Stimulated activated CD8-positive, alpha-beta memory T cell treated with anti-CD3 and anti-CD28 coated beads, Interleukin-15, amount 100 ng/mL, for 4 hours (primary cell): ENCODE measurements at places on chromosomes 1 and 21.

- peak; percentile 20 for DNase-seq
Measured at GRCh38 chr1:233627376-233627775, 13.5 kb downstream of the KCNK1 start.

GRCh38 chr1:174008979-174009378 lies 13.2 kb downstream of the RC3H1 start:
- no peak for DNase-seq

DNA sequence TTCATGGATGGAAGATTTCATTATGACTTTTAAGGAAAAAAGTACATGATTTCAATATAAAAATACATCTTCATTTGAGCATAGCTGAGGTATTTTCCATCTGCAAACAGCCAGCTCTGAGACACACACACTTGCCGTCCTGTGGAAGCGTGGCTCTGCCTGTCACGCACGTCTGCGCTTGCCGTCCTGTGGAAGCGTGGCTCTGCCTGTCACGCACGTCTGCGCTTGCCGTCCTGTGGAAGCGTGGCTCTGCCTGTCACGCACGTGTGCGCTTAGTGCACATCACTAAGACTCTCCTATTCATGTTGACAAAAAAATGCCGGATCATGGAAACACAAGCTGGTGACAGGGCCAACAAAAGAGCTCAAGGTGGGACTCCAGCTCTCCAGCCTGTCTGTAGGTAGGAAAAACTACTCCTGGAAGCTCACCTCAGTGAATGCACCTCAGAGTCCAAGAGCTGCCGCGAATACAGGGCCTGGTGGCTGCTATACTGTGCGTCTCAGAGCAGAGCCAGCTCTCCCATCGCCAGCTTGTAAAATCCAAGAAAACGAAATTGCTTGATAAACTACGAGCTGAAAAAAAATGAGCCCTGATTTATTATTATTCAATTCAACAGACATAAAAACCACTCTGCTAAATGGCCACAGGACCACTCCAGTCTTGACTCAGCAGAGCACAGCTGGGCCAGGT lies 69.3 kb downstream of the SLC37A1 start:
- no peak for DNase-seq

DNA sequence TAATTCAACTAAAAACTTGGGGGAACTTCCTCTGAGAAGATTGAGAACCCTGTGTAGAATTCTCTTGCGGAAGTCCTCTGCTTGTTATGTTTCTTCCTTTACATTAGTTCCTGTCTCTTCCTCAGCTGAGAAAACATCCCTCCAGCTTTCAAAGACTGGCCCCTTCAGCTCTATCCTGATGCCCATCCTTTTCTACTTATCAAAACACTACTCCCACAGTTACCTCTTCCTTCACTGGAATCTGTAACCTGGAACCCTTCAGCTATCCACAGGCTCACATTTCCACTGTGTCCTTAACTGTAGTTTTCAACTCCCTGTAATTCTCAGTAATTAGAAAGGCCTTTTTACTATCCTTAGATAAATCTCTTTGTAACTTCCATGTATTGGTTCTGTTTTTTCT lies 6.0 kb upstream of the DEDD start:
- DNase-seq = no peak

DNA sequence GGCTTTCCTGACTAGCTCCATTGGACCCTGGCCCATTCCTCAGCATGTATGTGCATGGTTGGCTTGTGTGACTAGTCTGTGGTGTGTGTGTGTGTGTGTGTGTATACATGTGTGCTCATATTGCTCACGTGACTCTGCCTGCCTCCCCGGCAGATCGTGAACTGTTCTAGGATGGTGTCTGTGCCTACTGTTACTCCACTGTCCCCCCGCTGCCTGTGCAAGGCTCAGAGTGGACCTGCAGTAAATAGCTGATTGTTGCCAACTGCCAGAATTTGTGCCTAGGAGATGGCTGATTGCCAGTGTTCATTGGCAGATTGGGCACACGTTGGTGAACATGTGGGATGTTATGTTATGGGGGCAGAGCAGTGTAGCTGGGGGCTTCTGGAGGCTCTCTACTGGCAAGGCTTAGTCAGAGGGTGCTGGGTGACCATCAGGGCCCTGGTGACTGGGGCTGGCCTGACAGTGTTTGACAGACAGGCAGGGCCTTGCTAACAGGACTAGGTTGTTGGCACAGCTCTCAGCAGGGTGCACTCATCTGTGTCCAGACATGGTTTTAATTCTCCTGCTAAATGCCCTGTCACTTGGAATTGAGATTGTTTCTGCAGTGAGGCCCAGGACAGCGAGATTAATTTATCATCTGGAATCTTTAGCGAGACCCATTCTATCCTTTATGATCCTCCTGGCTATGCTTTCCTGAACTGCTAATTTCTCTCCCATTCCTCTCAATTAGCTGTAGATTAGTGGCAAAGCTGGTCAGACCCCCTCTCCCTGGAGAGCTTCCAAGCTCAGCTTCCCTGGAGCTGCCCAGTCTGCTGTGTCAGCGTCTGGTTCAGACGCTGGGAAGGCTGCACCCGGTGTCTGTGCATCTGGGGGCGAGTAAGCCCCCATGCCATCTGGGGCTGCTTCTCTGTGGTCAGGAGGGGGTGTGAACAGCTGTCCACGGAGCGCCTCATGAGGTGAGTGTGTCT lies 20.8 kb downstream of the SLC6A17 start:
- no peak for DNase-seq

- DNase-seq = no peak
Measured at GRCh38 chr1:232223183-232223708, 406.7 kb downstream of the SIPA1L2 start.

- no peak for DNase-seq
Measured at GRCh38 chr1:151455966-151456365, 3.3 kb downstream of the POGZ start.

- no peak for DNase-seq
Measured at GRCh38 chr1:9749361-9749760, 74.4 kb downstream of the CLSTN1 start.

DNA sequence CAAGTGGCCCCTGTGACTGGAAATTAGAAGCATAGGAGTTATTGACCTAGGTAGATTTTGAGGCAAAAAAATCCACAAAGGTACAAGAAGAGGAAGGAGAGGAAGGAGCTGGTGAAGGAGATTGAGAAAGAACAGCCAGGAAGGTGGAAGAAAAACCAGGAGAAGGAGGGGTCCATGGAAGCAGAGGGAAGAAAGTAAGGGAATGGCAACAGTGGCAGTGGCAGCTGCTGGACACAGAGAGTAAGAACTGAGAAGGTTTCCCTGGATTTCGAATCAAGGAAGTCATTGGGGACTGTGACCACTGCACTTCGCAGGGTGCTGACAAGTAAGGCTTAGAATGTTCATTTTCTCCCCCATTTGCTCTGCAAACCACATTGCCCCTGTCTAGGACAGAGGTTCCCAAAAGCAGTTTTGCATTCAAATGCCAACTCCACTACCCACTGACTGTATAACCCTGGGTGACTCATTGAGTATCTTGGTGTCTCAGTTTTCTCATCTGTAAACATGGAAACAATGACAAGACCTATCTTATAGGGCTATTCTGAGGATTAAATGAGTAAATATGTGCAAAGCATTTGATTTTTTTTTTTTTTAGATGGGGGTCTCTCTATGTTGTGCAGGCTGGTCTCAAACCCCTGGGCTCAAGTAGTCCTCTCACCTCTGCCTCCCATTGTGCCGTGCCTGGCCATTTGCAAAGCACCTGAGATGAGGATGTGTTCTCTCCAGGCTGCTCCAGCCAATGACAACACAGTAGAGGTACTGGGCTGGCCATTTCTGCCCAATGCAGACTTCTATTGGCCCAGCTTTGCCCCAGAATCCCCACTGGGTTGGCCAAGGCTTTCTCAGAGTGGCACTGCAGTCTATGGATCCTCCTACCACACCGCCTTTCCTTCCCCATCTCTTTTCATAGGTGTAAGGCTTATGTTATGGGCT lies 9.3 kb upstream of the CAPN2 start:
- DNase-seq = no peak

DNA sequence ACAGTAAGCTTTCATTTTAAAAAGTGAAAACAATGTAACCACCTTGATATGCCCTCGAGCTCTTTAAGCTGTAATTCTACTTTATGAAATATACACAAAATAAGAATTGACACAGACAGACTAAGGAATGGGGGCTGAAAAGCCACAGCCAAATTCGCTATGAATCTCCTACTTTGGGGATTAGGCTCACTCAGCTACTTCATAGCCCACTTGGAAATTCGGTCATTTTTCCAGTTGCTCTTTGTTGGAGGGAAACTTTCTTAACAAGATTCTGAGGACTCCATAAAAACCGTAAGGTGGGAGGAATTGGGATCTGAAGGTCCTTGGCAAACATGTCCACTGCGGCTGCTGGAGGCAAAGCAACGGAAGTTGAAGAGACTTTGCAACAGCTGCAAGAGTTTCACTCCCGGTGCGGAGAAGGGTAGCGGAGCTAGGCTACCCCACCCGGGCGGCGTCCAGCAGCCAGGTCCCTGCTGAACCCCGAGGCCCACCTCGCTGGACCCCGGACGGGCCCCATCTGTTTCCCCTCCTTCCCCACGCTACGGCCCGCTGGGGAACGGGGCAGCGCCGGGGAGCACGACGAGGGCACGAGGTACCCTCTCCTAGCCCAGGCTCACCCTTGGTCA lies 634 bp downstream of the MYCBP start:
- DNase-seq = no peak

DNA sequence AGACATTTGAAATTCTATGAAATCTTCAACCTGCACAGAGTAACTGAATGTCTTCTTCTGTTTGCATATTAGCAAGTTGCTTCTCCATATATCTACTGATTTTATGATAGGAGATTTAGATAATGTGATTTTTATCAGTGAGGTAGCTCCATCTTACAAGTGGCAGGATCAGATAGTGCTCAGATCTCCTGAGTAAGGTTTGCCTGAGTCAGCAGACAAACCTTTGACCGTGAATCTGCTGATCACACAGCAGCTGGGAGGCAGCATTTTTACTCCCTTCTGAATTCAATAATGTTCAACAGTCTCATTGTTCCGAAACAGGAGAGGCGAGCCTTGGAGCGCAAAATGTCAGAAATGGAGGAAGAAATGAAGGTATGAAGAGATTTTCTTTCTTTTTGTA lies 141.4 kb downstream of the SYT2 start:
- DNase-seq = no peak

DNA sequence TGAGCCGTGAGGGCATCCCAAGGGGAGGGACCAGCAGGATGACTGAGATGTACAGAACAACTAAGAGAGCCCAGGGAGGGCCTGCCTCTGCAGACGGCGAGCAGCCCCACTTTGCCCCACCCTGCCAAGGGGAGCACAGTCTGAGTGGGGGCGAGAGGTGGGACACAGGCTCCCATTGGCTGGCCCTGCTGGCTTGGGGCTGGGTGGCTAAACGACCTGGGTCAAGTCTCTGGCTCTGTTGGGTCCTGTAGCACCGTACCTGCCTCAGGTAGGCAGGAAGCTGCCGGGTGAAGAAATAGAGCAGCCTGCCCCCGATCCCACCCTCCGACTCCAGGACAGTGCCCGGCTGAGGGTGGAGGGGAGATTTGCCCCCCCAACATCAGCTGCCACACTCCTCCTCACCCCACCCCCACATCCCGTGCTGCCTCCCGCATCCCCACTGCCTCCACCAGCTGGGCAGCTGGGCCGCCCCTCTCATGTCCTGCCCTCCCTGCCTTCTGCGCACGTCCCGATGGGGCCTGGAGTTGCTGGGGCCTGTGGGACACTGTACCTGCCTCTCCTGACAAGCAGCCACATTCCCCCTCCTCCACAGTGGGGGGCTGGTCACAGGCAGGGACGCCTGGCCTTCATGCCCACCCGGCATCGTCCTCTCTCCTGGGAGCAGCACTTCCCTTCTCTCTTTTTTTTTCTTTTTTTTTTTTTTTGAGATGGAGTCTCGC lies 12.6 kb upstream of the PLEKHG5 start:
- no peak for DNase-seq

DNA sequence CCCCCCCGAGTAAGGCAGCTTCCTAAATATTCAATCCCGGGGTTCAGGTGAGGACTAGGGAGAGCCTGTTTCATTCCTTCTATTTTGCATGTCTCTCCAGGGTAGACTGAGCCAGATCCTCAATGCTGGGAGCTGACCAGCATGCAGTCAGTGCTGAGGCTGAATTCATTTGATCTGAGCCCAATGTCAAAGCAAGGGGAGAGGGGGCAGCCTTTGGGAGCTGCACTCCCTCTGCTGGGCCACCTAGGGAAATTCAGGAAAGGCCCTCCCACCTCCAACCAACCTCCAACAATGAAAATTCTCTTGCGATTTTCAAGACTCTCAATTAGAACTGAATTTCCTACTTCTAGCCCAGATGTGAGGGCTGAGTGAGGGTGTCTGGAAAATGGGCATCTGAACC lies 371.2 kb downstream of the NPHP4 start:
- DNase-seq = no peak

GRCh38 chr1:232380131-232380530 lies 249.8 kb downstream of the SIPA1L2 start:
- no peak for DNase-seq

DNA sequence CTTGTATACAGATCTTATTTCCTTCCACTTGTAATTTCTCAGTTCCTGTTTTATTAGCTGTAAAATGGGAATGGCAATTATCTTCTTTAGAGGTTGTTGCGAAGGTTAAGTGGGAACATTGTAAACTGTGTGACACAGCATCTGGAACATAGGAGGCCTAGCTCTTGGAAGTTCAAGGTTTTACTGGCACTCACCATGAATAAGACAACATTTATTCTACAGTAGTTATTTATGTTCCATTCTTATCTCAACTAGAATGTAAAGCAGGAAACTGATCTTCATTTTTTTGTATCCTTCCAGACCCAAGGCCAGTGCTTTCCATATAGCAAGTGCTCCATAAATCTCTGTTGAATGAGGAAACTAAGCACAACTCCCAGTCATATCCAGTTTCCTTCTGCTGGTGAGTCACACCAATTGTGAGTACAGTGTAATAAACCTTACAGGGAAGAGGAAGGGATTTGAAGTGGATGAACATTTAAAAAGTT lies 1.4 kb downstream of the BCL10 start:
- DNase-seq = no peak

GRCh38 chr1:206963119-206963712 lies 7.0 kb downstream of the FCAMR start:
- no peak for DNase-seq

- DNase-seq = no peak
Measured at GRCh38 chr1:226223157-226223785, at the start of gene MIXL1. Gene MIXL1 (plus strand): TSS chr1:226223664. CDS start chr1:226223682, 18 bp downstream.

- no peak for DNase-seq
Measured at GRCh38 chr21:37297364-37297763, 30.2 kb upstream of the VPS26C start.

GRCh38 chr1:6129313-6129712 lies 50.8 kb downstream of the CHD5 start:
- DNase-seq = no peak

DNA sequence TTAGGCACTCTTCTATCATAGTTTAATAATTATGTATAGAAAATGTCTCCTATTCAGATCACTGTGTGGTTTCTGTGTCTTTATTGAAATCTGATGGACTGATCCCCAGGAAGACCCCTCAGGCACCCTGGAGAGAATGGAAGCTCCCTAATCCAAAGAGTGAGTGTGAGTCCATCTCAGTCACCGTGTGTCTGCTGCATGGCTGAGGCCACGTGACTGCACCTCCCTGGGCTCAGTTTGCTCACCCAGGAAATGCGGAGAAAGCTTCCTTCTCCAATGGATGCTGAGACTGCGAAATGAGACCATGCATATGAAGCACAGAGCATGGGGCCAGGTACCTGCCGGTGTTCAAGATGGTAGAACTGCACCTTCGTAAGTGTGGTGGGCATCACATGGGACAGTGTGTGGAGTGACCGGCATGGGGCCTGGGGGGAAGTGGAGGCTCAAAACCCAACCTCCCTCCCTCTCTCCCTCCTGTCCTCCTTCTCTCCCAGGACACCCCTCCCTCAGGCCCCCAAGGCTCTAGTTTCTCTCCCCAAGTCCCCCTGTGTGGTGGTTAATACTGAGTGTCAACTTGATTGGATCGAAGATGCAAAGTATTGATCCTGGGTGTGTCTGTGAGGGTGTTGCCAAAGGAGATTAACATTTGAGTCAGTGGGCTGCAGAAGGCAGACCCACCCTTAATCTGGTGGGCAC lies 557.5 kb downstream of the PTPRU start:
- DNase-seq = no peak
